Activated T-helper 17 cell treated with anti-CD3 and anti-CD28 coated beads, Interleukin-2, amount 50 U/mL, for 72 hours (primary cell): ENCODE measurements at places on chromosomes 7 and 10. TPM values are rescaled to one million over a fixed set of nuclear protein-coding genes. Genes with fewer than 3 reads are reported as not detected.

CYREN gene
- 30.5 TPM for total RNA-seq

DNA sequence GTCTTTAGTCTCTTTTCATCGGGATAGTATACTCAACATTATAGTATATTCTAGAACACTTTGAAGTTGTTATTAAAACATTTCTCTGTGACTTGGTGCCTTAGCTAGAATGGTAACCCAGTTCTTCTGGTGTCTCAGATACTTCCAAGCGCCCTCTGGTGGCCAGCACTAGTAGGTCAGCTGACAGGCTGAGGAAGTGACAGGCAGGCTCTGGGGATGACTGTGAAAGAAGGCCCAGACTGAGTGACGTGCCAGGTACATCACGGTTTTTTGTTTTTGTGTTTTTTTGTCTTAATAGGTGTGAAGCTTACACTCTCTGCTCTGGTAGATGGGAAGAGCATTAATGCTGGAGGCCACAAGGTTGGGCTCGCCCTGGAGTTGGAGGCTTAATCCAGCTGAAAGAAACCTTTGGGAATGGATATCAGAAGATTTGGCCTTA, 5.1 kb downstream of the COMTD1 start:
- ATAC-seq: peak; percentile 58

ARHGAP22 gene
- total RNA-seq: 0.48 TPM

DNA sequence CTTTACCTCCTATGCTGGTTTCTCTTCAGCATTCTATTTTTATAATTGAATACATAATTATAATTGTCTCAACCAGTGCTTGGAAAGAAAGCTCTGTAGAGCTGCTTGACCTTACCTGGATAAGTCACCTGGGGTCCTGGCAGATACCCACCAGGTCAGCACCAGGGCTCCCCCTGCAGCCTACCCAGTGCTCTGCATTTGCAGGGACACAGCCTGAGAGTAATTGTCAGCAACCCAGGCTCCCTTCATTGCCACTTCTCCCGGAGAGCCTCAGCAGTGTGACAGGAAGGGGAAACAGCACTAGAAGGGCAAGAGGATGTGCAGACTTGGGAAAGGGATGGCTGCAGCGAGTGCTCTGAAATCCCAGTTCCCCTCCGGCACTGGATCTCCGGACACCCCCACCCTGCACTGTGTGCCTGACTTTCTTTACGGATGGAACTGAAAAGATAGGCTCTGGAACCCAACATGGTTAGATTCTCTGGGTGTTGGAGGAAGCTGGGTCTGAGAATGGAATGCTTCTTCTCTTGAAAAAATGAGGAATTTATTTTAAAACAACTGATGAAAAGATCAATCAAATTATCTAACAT, 11.4 kb upstream of the PAX4 start:
- no peak for ATAC-seq

ACTR3C gene
- 9.4 TPM for total RNA-seq

DNA sequence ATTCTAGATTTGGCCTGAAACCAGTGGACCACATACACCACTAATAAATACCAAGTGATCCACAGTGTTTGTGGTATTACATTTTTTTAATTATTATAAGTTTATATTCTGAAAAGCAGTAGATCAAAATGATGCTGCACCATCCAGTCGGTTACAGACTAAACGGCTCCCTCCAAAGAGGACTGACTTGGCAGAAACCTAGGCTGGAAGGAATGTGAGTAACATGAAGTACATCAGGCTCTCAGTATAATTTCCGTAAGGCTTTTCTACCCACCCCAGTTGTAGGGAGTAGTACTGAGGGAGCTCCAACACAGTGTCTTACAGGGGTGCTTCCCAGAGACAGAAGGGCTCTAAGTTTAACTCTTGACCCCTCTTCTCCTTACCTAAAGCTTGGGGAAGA, 119.5 kb downstream of the TRRAP start:
- ATAC-seq: no peak

DNA sequence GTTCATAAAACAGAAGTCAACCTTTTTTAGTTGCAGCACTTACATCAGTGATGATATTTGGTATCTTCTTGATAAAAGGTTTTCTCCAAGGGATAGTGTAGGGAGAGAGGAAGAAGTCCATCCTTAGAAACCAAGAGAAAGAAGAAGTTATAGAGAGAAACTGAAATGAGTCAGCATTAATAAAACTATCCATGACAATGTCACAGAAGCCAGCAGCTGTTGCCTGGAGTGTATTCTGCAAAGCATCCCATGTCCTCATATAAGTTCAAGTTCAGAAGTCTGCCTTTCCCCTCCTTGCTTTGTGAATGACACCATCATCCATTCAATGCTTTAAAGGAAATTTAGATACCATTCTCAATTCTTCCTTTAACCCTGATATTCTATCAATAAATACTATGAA, 14.4 kb upstream of the COL1A2 start:
- ATAC-seq: no peak

CPXM2 gene
- total RNA-seq: not detected

GRCh38 chr10:95214369-95214768, 20.3 kb downstream of the ACSM6 start:
- no peak for ATAC-seq

DNA sequence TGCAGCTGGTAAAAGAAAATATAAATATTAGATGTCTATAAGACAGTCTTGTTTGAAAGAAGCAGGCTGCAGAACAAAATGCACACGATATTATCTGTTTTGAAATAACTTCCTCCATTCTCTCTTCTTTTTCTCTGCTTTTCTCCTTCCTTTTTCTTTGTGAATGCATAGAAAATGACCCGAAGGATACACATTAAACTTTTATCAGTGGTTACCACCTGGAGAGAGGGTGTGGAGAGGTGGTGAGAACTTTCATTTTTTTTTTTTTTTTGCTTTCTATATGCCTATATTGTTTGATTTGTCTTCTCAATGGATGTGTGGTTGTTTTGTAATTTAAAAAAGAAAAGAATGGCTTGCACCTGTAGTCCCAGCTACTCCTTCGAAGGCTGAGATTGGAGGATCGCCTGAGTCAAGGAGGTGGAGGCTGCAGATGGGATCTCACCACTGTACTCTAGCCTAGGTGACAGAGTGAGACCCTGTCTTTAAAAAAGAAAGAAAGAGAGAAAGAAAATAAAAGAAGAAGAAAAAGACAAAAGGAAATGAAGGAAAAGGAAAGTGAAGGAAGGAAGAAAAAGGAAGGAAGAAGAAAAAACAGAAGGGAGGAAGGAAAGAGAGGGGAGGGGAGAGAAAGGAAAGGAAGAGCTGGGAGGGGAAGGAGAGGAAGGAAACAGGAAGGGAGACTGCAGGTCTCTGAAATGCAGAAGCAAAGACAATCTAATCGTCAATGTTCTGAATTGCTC, 64.4 kb downstream of the SAMD9 start:
- ATAC-seq: no peak

HIP1 gene
- total RNA-seq: 13.0 TPM

- ATAC-seq: peak; percentile 48
These were observed 70.5 kb upstream of the ABI1 start for GRCh38 chr10:26931223-26931622.

DNA sequence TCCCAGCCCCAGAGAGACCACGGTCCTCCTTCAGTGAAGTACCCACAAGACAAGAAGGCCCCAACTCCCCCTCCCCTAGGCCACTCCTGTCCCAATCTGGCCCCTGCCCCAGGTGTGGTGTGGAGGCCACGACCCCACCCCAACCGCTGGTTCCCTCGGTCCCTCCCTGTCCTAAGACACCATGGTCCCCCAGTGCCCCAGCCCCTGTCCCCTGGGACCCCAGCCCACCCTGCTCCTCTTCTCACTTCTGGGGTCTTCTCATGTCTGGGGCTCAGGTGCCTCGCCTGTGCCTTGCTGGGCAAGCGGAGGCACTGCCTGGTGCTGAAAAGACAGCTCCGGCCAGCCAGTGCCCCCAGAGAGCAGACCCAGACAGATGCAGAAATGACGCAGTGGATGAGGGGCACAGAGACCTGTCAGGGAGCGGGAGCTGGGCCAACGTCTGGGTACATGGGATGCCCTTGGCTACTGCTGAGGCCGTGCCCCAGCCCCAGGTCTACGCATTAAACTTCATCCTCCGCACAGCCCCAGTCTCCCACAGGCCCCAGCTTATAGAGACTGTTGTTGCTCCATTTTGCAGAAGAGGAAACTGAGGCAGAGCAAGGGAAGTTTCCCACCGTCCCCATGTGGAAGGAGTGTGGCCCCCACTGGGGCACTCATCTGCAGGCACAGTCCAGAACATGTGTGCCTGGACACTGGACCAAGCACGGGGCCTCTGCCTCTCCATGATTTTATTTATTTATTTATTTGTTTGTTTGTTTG, 14.8 kb downstream of the GRIFIN start:
- ATAC-seq: no peak

GRCh38 chr10:86668297-86669165, at the start of gene LDB3:
LDB3 (plus strand) TSS chr10:86668511; CDS start chr10:86668692, 181 bp downstream.
- no peak for ATAC-seq

DNA sequence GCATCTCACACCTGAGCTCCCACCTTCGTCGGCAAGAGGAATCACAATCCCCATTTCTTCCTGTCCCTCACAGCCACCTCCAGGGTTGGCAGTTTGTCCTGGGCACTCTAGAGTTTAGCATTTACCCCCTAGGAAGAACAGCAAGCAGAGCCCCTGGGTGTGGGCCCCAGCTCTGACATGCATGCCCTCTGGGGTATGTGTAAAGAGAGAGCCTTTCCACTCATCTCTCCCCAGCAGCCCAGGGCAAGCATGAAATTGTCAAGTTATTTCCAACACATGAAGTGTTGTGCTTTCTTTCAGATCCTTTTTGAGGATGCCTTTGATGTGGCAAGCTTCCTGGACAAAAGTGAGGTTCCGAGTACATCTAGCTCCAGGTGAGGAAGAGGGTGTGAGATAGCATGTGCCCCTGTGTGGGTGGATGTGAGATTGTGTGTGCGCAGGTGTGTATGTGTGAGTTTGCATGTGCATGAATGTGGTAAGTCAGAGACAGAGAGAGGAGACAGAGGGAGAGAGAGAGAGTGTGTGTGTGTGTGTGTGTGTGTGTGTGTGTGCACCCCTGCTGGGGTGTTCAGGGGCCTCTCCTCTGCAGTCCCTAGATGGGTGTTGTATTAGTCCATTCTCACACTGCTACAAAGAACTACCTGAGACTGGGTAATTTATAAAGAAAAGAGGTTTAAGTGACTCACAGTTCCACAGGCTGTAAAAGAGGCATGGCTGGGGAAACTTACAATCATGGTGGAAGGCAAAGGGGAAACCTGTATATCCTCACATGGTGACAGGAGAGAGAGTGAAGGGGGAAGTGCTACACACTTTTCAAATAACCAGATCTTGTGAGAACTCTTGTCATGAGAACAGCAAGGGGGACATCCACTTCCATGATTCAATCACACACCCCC, 18.1 kb downstream of the STRA8 start:
- peak; percentile 43 for ATAC-seq

DNA sequence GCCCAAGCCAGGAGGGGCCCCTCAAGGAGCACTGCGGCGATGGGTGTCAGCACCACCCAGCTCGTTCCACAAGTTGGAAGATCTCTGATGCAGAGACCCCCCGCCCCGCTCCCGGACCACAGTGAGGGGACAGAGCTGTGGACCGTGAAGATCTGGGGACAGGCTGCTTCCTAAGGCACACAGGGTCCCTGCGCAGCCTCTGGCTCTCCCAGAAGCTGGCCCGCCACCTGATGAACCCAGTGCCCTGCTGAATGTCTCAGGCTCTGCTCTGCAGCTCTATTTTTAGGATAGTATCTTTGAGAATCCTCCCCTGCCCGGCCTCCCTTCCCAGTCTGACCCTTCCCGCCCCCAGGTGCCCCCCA, 29.7 kb downstream of the GBX1 start:
- no peak for ATAC-seq

DNA sequence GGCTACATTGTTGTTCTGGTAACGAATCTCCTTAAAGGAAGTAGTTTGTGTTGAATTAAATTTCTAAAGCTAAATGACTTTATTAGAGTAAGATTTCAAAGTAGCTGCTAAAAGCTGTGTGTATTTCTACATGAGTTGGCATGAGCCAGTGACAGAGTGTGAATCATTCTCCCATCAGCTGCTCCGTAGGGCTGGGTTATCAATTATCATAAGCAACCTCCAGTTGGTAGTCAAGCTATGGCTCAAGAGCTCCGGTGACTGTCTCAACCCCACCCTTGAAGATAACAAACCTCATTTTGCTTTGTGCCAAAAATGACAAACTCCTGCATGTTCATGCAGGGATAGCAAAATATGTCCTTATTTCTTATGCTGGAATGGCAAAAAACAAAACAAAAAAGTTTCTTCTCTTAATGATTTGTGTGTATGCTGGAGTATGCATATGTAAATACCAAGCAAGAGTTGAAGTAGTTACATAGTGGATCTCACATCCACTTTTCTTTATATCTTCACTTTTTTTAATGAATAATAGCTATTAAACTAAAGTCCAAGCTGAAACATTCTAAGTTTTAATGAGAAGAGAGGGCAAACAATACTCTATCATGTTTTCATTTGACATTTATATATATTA, 249.4 kb downstream of the CACNA2D1 start:
- ATAC-seq: no peak

GRCh38 chr10:108894402-108895301, 1028.7 kb downstream of the XPNPEP1 start:
- ATAC-seq: no peak

PRF1 gene
- total RNA-seq: 22.5 TPM

GRCh38 chr7:105623378-105623777, 42.1 kb upstream of the EFCAB10 start:
- no peak for ATAC-seq

GRCh38 chr10:47374611-47375536, 9.2 kb downstream of the ZNF488 start:
- no peak for ATAC-seq

CCDC201 gene
- not detected for total RNA-seq

GRCh38 chr10:128877141-128877540, 589.9 kb upstream of the MGMT start:
- no peak for ATAC-seq

PNLIP gene
- total RNA-seq: not detected

- ATAC-seq: peak; percentile 9
These were observed 41.5 kb upstream of the INSIG1 start for GRCh38 chr7:155256081-155256760.

GRCh38 chr10:72316748-72317435, 37.8 kb downstream of the DNAJB12 start:
- ATAC-seq: no peak

DNA sequence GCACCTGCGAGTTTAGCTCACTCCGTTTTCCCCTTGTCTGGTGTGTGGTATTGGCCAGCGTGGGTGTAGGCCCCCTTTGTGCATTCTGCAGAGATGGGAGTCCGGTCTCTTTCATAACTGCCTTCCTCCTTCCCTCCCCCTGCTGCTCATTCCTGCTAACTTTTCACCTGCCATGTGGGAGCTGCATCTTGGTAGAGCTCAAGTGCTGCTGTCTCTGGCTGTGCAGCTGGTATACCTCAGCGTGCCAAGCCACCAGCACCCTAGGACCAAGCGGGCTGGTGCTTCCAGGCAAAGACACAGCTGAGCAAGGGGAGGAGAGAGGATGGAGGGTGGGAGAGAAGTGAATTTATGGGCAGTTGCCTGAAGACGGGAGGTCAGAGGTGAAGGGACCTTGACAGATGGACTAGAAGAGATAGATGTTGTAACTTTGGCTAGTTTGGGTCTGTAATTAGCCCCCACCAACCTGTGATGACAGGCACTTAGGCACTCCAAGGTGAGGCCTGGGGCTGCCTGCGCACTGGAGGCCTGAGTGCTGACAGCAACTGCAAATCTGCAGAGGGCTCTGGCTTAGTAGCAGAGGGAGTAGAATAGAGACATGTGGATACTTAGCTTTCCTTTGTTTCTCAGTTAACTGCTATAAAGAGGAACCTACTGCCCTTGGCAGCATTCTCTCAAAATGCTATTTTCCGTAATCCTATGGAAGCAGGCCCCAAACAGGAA, 148.8 kb upstream of the AGK start:
- no peak for ATAC-seq

- ATAC-seq: peak; percentile 11
These were observed 516.7 kb upstream of the MGMT start for GRCh38 chr10:128950159-128950915.

GRCh38 chr7:155296788-155297516, 726 bp upstream of the INSIG1 start:
- ATAC-seq: peak; percentile 57
